SK-N-SH treated with all-trans-retinoic acid at 6 μM for 48 hours (cell line): ENCODE measurements at places on chromosomes 6 and 20.
A peak's percentile ranks its signal among the peaks of the same experiment; 100 is the strongest.

DNA sequence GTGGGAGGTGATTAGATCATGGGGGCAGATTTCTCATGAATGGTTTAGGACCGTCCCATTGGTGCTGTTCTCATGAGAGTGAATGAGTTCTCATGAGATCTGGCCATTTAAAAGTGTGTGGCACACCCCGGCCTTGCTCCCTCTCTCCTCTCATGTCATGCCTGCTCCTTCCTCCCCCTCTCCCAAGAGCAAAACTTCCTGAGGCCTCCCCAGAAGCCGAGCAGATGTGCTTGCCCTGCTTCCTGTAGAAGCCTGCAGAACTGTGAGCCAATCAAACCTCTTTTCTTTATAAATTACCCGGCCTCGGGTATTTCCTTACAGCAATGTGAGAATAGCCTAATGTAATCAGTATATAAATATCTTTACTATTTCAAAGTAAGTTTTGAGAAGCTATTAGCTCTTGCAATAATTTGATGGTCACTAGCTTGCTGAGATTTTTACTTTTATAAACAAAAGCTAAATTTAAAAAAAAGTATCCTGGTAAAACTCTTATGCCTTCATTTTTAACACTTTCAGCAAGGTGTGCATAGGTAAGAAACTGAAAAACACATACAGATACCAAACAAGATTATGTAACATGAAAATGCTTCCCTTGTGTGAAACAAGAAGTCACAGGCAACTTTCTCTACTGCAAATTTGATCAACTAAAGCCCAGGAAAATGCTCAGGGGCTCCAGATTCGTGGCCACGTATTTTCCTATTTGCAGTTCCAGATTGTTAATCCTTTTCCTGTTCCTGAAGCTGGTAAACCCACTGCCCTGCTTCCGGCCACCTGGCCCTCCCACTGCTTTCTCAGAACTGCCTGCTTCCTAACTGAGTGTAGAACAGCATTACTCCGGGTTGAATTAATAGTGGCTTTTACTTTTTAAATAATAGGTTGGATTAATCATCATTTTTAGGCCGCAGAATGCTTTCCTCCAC is 395.1 kb upstream of the CNR1 start:
- no peak for ATAC-seq

- peak; percentile 76 for ATAC-seq
These were observed 31.0 kb upstream of the PCMTD2 start for GRCh38 chr20:64224351-64225170.

GRCh38 chr6:109662192-109662591 is 28.8 kb downstream of the AK9 start:
- ATAC-seq = no peak

GRCh38 chr6:45438849-45439406 is 61.2 kb upstream of the SUPT3H start:
- ATAC-seq = peak; percentile 67

GRCh38 chr6:29547573-29547972 is 12.0 kb downstream of the UBD start:
- ATAC-seq = no peak

DNA sequence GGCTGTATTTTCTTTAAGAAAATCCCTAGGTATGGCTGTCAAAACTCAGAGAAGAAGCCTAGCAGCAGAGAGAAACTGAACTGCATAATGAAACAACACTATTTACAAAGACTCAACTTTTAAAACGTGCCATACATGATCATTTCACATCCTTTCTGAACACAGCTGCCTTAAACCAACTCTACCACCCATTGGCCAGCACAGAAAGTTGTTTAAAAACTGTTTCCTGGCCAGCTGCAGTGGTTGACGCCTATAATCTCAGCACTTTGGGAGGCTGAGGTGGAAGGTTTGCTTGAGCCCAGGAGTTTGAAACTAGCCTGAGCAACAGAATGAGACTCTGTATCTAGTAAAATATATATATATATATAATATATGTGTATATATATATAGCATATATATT is 336.4 kb upstream of the SOX4 start:
- ATAC-seq = no peak

DNA sequence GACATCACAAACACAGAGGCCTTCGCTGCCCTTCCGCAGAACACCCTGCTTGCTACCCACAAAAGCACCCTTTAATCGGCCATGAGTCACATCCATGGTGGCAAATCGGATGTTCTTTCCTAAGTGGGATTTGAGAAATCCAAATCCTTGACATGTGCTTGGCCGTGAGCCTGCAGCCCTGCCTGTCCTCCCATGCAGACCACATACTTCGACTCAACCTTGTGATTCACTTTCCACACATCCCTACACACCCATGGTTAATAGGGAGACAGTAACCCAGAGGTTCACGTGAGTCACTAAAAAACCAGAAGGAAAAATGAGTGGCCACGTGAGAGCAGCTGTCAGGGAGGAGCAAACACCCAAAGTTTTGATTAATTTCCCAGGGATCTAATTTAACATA is 19.4 kb downstream of the RAMACL start:
- ATAC-seq = peak; percentile 90
